ENCODE measurements at places on chromosomes 13 and 19.

DNA sequence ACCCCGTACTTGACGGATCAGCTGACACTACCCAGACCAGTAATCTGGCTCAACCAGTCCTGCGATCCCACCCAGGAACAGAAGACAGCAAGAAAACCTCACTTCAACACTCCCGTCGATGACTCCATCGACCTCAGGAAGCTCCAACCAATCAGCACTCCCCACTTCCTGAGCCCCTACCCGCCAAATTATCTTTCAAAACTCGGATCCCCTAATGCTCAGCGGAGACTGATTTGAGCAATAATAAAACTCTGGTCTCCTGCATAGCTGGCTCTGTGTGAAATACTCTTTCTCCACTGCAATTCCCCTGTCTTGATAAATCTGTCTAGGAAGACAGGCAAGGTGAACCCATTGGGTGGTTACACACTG lies 1.2 kb downstream of the LSM4 start:
- no peak for DNase-seq

- DNase-seq = no peak
Measured at GRCh38 chr19:33799476-33799875, 2.8 kb downstream of the KCTD15 start.

DNA sequence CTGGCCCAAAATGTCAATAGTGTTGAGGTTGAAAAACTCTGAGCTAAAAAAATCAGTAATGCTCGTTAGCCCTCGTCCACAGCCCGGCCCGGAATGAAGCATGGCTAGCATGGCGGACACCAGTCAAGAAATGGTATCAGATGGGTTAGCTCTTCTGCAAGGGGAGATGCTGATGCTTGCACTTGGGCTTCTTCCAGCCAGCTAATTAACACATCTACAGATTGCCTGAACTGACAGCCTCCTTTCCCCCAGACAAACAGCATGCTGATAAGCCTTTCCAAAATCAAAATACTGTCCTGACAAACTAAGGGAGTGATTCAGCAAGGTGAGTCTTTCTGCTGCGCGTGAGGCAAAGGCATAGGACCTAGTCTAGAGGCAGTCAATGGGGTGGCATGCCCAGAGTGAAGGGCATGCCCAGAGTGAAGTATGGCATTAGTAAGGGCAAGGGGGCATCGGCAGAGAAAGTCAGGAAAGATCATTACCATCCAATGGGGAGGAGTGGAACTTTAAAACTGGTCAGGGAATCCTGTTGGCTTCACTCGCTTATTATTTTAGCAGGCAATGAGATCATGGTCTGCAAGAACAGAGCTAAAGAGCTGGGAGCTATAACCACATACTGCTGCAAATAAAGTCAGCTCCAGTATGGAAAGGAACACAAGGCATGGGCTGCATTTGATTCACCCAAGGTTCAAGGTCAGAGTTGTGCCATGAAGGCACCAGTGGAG lies 30.2 kb upstream of the UBE2L5 start:
- no peak for DNase-seq

- no peak for DNase-seq
Measured at GRCh38 chr13:53014495-53015443, 13.8 kb upstream of the OLFM4 start.

DNA sequence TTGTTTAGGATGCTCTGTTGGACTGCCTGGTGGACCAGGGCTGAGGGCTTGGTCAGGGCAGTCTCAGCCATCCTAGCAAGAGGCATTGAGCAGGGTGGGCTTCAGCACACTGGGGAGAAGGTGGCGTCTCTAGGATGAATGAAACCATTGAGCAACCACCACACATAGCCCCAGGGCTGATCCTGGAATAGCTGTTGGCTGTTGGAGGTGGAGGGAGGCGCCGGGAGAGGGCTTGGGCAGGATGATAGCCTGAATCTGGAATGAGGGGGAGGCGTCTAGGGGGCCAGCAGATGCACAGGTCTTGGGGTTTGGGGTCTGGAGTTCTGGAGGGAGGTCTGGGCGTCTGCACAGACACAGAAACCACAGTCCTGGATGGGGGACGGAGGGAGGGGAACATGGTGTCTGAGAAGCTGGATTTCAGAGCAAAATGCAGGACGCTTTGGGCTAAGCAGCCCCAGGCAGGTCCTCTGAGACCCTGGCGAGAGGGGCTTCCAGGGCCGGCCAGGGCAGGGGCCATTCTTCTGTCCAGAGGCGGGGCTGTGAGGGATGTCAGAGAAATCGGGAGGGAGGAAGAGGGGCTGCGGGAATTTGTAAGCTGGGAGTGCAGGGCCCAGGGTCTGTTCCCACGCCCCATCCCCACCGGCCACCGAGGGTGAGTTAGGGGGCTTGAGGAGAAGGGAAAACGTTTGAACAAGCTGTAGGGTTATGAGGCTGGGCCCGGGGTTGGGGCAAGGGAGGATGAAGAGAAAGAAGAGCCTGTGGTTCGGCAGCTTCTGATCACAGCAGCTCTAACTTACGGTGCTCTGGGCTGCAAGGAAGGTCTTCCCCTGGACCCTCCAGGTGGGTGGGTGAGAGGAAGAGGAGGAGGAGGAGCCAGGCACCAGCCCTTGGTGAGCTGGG lies 5.2 kb downstream of the TRAPPC5 start:
- DNase-seq = no peak

DNA sequence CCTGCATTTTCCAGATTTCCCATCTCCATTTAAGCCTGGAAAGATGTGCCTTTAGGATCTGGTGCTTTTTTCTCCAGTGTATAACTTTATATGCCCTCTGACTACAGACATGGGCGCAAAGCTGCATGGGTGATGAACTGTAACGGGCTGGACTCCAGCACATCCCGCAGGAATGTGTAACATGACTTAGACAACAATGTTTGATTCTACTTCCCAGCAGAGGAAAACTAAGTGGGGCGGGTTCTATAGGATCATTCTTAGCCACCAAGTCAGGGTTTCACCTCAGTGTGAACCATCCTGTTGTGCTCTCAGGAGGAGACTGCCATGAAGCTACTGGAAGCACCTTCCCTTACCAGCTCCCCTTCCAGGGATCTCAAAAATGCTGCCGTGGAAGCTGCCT lies 93.2 kb upstream of the SERP2 start:
- DNase-seq = no peak

GRCh38 chr13:28471421-28471820 lies 23.5 kb downstream of the FLT1 start:
- DNase-seq = no peak

DNA sequence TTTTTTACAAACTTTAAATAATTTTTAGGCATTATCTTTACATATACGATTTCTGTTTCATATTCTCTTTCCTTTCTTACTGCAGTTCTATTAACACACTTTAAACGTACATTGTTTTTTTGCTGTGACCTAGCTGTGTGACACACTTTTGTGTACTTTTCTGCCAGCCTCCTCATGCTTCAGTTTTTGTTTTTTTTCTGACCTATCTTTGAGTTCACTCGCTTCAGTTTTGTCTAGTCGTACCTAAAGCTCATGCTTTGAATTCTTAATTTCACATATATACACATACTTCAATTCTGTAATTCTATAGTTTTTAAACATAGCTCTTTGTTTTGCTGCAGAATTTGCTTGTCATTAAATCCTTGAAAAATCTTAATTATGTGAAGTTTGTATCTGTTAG lies 150.4 kb downstream of the PDS5B start:
- DNase-seq = no peak

DNA sequence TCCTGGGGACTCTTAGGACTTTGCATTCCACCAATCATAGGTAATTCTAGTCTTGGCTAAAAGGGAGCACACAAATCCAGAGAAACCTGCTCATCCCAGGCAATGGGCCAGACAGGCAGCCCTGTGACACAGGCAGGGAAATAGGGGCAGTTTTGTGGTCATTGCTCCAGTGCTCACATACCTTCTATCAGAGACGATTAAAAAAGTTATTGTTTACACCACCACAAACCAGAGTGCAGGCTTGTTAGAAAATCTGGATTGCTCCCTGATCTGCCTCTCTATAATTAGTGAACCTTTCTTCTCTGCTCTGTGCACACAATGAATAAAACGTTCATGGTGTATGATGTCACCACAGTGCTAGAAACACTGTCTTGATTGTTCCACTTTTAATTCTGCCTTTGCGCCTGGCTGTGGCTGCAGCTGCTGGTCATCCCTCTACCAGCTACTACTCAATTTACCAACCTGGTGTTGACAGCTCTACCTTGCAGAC lies 121.6 kb upstream of the SPATA13 start:
- DNase-seq = no peak

GRCh38 chr13:23915308-23915707 lies 18.0 kb upstream of the C1QTNF9B start:
- DNase-seq = no peak

DNA sequence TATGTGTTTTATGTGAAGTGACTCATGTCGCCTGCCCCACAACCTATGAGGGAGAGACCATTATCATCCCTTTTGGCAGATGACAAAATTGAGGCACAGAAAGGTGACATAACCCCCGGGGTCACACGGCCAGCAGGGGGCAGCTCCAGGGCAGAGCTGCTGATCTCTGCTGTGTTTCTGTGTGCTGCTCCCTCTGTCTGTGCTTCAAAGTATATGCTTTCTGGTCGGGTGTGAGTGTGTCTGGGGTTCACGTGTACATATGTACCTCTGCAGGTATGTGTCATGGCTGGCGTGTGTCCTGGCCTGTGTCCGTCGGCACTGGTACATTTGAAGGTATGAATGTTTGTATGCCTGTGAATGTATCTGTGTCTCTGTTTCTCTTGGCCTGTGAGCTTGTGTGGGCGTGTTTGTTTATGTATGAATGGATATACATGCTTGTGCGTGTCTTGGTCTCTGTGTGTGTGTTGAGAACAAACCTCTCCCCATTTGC lies 7.1 kb downstream of the LIPE start:
- peak; percentile 84 for DNase-seq

DNA sequence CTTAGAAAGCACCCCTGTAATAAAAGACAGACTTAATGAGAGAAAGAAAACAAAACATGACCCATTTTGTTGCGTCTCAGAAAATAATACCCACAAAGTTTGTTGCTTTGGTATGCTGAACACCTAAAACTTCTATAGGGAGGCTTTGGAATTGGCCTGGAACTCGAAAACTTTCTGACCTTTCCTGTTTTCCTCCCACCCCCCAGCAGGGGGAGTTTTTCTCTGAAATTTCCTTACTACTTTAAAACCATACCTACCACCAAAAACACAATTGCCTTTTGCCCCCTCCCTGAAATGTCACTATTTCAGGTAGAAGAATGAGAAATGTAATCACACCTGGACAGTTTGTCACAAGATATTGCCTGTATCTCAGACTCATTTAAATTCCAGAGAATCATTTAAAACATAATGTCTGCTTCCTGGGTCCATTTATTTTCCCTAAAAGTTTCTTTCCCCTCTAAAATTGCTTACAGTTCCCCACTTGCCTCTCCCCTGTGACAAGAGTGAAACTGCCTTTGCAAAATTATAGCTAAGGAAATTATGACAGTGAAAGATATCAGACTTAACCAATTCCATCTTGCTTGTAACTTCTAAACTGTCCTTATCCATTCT lies 2700.2 kb downstream of the PCDH9 start:
- DNase-seq = no peak

GRCh38 chr19:15015946-15016542 lies 33.2 kb upstream of the CASP14 start:
- DNase-seq = no peak

GRCh38 chr19:1384085-1384462 lies 367 bp downstream of the NDUFS7 start:
- no peak for DNase-seq

DNA sequence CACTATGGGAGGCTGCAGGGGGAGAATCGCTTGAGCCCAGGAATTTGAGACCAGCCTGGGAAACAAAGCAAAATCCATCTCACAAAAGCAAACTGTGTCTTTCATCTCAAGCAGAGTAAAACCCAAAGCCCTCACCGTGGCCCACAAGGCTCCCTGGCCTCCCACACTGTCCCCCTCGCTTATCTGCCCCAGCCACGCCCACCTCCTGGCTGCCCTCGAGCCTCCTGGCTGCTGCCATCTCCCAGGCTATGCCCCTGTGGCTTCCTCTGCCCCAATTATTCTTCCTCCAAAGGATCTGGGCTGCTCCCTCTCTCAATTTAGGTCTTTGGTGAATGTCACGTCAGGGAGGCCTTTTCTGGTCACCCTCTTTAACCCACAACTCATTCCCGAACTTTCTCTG lies 3.6 kb downstream of the RABAC1 start:
- no peak for DNase-seq

GRCh38 chr13:98222081-98222554 lies 45.0 kb upstream of the RNF113B start:
- no peak for DNase-seq

DNA sequence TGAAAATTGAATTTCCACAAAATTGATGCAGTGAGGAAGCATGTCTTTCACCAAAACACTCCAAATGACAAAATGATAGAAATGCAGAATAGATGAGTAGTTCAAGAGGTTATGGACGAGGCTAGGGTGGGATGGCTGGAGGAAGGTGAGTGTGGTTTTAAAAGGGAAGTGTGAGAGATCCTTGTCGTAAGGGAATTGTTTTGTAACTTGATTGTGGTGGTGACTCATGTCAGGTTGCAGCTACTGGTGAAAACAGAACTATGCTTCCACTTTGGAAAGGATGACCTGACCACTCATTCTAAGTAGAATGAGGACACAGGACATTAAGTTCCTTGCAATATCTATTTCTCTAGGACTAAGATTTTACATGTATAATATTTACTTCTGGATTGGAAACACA lies 345.7 kb downstream of the MTUS2 start:
- DNase-seq = no peak

Measured in activated naive CD4-positive, alpha-beta T cell treated with Interleukin-2 at 50 U/mL for 16 hours (primary cell).